ENCODE measurements at places on chromosomes 2 and 18.

DNA sequence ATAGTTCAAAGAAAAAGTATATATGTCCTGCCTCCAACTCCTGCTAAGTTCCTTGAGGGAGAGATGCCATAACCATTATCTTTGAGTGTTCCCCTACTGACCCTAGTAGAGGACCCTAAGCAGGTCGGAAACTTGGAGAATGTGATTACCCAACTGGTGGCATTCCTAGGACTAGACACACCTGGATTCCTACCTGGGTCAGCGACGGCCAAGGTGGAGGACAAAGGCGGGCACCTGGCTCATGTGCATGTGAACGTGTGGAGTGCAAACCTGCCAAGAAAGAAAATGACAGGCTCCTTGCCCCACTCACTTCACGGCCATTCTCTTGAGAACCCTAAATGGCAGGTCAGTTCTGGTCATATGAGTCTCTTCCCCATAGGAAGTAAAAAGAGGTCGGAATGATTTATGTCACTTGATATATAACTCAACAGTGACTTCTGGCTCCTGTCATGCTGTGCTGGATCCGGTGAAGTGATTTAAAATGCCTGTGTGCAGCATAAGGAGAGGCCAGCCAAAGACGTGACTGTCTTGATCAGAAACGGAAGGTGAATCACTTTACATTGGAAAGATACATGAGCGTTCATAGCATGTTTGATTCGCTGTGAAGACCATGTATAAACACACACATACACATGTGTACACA is 371.6 kb downstream of the EIPR1 start:
- no peak for DNase-seq

DNA sequence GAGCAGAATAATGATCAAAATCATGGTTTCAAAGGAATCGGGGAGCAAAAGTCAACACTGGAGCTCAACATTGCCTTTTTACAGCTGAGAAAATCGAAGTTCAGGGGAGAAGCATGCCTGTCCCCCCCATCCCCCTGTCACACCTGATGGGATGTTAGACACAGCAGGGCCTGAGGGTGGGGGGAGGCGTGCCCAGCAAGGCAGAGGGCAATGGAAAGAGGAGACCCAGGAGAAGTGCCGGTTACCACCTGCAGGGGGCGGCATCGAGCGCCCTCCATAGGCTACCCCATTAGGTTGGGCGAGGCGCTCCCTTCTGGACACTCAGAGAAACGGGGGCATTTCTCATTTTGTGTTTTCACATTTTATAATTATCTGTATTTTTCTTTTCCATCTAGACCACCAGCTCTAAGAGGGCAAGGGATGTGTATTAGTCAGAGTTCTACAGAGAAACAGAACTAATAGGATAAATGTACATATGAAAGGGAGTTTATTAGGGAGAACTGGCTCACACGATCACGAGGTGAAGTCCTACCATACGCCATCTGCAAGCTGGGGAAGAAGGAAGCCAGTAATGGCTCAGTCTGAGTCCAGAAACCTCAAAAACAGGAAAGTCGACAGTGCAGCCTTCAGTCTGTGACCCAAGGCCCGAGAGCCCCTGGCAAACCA is 271.3 kb downstream of the LRATD1 start:
- DNase-seq = no peak

DNA sequence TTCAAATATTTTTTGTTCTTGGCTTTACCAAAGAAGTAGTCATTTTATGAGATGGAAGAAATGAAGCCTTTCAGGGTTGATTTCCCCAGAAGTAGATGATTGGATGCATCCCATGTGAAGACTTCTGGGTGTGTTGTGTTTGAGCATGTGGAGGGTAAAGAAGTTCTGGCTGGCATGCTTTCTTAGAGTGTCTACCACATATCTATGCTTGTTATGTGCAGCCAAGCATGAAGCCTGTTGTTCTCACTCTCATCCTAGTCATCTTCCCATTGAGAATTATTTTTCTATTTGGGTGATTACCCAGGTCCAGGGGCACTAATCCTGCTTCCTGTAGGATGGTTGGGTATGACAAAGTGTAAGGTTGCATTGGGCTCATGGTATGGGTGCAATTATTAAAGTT is 472.9 kb downstream of the PTPRM start:
- DNase-seq = no peak

DNA sequence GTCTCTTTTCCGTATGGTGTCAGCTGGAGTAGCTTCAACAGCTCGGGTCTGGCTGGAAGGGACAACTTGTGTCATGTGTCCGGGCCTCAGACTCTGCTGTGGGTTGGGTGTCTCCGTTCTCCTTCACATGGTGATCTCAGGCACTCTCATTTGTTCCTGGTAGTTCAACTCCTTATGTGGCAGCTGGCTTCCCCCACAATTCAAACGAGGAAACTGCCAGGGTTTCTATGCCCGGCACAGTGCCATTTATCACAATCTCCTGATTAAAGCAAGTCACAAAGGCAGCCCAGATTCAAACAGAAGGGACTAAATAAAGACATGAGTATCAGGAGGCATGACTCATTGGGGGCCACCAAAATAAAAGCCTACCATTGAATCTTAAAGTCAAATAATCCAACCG is 22.7 kb downstream of the MRO start:
- DNase-seq = peak; percentile 49

GRCh38 chr2:23280401-23280800 is 104.6 kb upstream of the KLHL29 start:
- no peak for DNase-seq

- no peak for DNase-seq
These were observed 17.0 kb downstream of the TTLL4 start for GRCh38 chr2:218727502-218728165.

DNA sequence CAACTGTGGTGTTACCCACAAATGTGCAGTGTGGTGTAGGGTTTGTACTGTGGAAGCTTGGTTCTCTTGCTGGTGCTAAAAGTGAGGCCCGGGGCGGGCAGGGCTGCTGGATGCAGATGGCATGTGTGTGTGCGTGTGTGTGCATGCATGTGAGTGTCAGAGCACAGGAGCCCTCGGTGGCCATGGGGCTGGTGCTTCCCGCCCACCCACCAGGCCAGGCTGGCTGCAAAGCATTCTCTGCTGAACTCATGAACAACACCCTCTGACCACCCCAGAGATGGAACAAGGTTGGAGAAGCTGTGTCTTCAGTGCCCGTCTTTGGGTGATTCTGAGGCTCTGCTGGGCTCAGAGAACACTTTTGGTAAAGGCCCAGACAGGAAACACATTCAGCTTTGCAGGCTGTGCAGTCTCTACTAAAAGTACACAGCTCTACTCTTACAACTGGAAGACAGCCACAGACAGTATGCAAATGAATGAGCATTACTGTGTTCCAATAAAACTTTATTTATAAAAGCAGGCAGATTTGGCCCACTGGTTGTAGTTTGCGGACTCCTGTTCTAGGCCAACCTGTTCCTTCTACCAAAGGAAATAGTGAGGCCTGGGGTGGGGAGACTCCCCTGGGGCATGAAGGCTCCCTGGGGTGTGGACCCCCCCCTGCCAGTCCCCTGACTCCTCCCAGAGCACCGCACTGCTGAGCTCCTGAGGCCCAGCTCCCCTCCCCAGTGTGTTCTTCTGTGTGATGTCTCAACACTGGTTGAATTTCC is 225.3 kb upstream of the HDAC4 start:
- DNase-seq = no peak

- no peak for DNase-seq
These were observed 52.8 kb upstream of the PMAIP1 start for GRCh38 chr18:59846814-59847490.

DNA sequence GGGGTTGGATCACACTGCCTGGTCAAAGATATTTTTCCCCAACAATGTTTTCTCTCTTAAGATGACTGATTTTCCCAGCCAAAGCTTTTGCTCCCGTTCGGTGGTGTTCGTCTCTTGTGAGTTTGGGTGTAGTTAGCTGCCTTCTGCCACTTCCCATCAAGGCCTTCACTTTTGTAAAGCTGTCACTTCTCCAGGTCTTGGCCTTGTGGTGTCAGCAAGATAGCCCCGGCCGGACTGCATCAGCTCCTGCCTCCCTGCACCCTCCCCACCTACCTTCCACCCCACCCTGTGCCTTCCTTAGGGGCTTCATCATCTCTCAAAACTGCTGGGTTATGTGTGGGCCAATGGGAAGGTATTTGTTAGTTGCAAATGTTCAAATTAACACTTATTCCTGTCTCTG is 228.9 kb downstream of the BCL11A start:
- DNase-seq = no peak

- no peak for DNase-seq
These were observed 17.4 kb downstream of the ZNF532 start for GRCh38 chr18:58882044-58882443.

DNA sequence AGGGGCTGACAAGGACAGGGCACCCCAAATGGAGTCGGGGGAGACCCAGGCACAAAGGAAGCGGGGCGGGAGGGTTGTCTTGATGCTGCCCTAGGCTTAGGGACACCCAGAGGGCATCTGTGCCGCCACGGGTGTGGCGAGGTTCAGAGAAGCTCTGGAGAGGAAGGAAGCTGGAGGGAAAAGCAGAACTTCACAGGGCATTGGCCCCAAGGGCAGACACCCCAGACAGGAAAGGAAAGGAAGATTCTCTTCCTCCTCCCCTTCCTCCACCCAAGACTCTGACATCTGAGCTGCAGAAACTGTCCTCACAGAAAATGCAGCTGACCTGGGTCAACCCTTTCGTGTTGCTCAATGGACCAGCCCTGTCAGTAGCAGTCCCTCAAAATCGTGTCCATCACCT is 25.6 kb downstream of the DNMT3A start:
- no peak for DNase-seq

DNA sequence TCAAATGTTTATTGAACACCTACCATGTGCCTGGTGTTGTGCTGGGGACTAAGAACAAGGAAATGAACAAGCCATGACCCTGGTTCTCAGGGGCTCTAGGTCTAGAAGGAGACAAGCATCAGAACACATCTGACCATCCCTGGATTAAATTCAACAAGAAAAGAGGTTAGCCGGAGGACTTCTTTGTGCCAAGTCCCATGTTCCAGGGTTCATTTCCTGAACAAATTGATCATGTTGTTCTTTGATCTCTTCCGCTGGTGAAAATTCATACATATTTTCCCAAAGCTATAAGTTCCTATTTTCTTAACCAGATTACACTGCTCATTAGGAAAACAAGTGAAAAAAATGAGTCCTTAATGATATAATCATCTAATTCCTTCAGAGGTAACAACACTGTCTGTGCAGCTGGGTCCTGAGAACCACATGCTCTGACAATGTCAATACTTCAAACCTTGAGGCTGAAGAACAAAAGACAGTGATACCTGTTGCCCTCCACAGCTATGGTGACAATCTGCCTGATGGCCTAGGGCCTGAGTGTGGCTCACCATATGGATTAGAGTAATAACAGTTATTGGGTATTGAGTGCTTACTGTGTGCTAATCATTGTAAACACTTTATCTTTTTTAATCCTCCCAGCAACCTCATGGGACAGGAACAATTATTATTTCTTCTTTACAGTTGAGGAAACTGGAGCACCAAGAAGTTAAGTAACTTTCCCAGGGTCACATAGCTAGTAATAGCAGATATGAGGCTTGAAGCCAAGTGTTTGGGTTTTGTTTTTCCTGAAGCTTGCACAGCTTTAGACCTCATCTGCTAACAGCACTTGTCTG is 24.6 kb upstream of the INO80C start:
- no peak for DNase-seq

Measured in NCI-H2107 (cell line).